ENCODE measurements at places on chromosomes 7 and 10. TPM values are rescaled to one million over a fixed set of nuclear protein-coding genes. Genes with fewer than 3 reads are reported as not detected.

Gene ZFAND2A
- 28.9 TPM for polyA plus RNA-seq

Gene CFAP43
- polyA plus RNA-seq: 14.6 TPM

- DNase-seq: no peak
These were observed 277.5 kb downstream of the PLXNA4 start for GRCh38 chr7:132298790-132299189.

DNA sequence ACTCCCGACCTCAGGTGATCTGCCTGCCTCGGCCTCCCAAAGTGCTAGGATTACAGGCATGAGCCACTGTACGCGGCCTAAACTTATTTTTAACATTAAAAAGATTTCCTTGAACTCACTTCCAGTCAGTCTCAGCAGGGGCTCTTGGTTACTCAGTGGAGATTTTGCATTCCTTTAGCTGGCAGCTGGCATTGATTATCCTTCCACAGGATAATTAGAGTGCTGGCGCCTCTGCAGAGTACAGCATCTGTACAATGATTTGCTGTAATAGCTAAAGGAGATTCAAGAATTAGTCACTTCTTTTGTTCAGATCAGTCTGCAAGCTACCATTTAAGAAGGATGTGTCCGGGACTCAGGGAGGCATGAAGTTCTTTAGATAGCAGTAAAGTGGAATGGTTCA, 125.0 kb upstream of the NPY start:
- no peak for DNase-seq

DNA sequence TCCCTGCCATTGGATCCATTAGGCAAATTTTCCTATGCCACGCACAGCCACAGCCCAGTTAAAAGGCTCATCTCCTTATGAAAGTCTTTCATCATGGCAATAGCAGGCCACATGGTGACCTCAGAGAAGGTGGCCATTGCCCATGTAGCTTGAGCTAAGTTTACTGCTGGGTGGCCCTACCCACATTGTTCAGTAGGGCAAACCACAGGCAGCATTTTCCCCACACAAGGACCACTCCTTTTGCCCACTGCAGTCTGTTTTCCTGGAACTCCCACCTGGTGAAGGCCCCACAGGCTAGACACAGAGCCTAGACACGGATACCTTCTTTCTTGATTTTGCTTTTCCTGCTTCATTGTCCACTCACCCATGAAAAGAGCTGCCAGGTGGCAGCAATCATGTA, 101.5 kb upstream of the NPVF start:
- DNase-seq: no peak

DNA sequence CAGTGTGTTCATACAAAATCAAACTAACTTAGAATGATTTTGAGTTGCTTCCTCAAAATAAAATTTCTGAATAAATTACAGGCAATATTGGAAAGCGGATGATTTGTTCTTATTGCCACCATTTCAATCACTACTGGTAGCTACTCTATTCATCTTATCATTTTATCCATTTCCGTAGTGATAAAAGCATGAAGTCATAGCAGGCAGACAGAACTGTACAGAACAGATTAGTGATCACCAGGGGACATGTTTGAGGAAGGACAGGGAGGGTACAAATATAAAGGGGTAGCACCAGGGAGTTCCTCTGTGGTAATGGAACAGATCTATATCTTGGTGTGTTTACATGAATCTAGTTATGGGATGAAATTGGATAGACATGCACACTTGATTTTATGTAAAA, 138.5 kb downstream of the WNT2 start:
- no peak for DNase-seq

Gene WEE2
- 0.35 TPM for polyA plus RNA-seq
